ENCODE measurements at places on chromosomes 16 and 17.

GRCh38 chr17:12512694-12513355 is 152.9 kb upstream of the MYOCD start:
- no peak for DNase-seq

DNA sequence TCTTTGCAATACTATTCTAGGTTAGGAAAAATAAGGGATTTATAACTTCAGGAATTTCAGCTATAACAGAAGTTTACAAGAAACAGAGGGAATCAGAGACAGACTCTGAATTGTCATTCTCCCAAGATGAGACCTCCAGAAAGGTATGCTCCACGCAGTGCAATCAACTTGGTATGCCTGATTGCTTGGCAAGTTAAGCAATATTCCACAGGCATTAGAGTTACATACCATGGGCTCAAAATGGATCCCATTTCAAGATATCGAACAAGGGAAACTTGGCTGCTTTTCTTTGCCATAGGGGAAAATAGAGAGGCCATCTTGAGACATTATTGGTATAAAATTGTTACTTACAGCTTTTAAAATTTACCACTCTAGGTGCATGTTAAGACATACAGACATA is 615.6 kb upstream of the SOX9 start:
- no peak for DNase-seq

- no peak for DNase-seq
These were observed 98.3 kb downstream of the RPGRIP1L start for GRCh38 chr16:53605356-53605755.

- DNase-seq: no peak
These were observed 88.4 kb upstream of the ATF7IP2 start for GRCh38 chr16:10297341-10298006.

DNA sequence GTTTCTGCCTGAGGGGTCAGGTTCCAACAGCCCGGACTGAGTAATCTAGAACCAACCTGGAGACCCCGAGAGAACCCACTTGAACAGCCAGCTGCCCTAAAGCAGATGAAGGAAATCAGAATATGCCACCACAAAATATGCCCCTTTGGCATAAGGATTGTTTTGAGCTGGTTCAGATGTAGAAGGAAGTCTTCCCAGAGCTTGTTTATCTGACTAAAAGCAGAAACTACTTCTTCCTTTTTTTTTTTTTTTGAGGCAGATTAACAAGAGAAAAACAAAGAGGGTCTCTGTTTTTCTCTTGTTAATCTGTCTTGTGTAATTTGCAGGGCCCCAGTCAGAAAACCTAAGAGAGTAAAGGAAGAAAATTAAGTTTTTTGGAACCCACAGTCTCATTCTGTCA is 53.0 kb downstream of the PECAM1 start:
- DNase-seq: no peak

- no peak for DNase-seq
These were observed 77.3 kb downstream of the WNT3 start for GRCh38 chr17:46741122-46741730.

GRCh38 chr17:31935512-31935911 is 1.3 kb upstream of the SUZ12 start:
- DNase-seq: no peak

DNA sequence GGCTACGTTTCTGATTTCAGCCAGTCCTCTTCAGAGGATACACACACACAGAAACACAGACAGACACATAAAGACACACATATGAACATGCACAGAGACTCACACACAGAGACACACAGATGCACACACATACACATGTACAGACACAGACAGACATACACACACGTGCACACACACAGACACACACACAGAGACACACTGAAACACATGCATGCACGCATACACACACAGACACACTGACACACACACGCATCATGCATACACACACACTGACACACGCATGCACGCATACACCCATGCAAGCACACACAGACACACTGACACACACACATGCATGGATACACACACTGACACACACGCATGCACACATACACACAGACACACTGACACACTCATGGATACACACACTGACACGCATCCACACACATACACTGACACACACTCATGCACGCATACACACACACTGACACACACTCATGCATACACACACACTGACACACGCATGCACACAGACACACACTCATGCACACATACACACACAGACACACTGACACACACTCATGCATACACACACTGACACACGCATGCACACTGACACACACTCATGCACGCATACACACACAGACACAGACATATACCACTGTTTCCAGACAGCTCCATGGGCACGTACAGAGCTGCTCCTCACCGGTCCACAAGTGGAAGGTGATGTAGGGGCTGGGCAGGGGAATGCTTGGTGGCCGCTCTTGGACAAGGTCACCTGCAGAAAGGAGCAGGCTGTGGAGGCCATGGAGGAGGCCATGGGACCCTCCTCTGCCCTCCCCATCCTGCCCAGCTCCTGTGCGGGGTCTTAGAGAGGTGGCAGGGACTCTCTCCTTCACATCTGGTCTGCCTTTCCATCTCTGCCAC is 30.1 kb upstream of the MFSD6L start:
- DNase-seq: no peak

- DNase-seq: no peak
These were observed 3.9 kb downstream of the ACTG1 start for GRCh38 chr17:81508639-81509206.

DNA sequence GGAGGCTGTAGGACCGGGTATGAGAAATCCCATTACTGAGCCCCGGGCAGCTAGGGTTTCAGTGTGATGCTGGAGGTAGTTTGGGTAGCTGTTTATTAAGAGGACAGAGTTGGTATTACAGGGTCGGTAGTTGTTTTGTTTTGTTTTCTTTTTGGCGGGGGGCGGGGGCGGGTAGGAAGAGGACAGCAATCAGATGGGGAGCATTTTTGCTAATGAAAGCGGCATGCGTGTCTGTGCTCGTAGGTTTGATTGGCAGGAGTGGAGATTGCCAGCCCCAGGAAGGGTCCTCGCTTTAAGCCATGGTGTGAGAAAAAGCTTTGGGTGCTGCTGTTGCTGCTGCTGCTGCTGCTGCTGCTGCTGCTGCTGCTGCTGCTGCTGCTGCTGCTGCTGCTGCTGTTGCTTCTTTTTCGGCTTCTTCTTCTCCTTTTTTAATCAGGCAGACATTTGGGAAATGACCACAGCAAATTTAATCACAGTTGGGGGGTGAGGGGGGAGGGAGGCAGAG is 498.5 kb upstream of the ZFHX3 start:
- DNase-seq: no peak

DNA sequence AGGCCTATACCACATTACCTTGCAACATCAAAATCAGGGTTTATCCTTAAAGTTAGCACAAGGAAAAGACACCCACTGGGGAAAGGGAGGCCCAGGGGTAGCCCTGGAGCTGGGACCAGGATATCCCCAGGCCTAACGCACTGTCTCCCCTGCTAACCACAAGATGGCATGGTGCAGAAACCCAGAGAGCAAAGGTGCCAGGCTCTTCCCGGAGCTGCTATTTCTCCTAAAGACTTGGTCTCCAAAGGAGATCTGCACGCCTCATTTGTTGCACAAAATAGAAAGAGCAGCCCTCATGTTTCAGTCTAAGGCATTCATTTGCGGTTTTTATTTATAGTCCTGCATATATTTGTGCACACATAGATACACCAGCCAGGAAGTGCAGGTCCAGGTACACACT is 408.6 kb downstream of the SOX9 start:
- DNase-seq: no peak

- no peak for DNase-seq
These were observed 49.5 kb downstream of the HLF start for GRCh38 chr17:55314061-55314783.

DNA sequence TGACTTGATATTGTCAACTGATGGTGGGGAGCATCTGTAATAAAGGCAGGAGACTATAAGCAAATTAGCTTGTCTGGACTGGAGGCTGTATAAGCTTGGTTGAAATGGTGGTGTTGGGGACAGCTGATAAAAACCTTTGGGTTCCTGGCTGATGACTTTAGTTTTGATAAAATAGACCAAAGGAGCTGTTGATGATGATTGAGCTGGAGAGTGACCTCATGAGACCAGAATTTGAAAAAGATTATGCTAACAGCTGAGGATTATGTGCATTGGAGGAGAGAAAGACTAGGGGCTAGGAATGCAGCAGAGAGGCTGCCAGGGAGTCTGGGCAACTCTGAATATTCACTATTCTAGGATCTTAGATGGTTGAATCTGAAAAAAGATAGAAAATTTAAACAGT is 8.7 kb upstream of the CDC27 start:
- DNase-seq: no peak

- DNase-seq: no peak
These were observed 68.6 kb upstream of the MRTFB start for GRCh38 chr16:14002416-14002990.

- DNase-seq: no peak
These were observed 74.1 kb upstream of the NKD1 start for GRCh38 chr16:50474138-50474537.

GRCh38 chr16:52584354-52585320 is 37.7 kb upstream of the TOX3 start:
- DNase-seq: no peak
